ENCODE measurements at places on chromosomes 5 and 9.

DNA sequence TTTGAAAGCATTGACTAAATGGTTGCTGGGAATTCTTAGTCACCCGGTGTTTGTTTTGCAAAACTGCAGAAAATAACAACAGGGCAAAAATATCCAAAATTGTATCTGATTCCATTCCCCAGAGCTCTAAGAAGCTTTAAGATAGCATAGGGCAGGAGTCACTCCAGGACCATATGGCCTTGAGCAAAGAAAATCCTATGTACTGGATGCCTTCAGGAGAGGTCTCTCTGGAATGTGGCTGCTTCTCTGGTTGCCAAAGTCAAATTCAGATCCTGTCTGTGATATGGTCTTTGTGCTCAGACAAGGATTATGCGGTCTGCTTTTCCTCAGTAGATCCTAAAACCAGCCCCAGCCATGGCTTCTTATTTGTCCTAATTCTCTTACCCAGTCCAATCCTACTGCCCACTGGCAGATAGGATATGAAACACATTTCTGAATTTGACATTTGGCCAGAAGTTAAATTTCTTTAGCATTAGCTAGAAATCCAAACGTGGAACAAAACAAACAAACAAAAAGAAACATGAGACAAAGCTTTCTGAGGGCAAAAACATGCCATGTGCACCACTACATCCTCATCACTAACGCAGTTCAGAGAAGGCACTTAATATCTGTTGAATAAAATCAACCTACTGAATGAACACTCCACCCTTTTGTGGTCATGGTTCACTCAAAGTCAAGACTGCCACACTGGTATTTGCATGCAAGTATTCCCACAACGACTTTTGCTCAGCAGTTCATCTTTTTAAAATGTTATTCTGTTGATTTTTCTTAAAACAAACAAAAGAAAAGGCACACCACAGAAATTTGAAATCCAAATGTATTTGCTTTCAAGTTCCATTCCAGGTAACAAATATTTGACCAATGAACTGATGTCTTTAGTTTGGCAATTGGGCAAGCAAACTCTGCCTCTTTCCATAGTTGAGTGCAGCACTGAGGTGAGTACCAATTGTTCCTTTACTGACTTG, 165.7 kb downstream of the TRPM6 start:
- DNase-seq, result no peak

GRCh38 chr9:131840220-131840619, 100.3 kb upstream of the RAPGEF1 start:
- no peak for DNase-seq

- DNase-seq, result no peak
Observed at GRCh38 chr9:3775968-3776367, 250.2 kb upstream of the RFX3 start.

- DNase-seq, result no peak
Observed at GRCh38 chr9:131329241-131329641, 39.7 kb downstream of the PLPP7 start.

- no peak for DNase-seq
Observed at GRCh38 chr9:6551136-6551535, 94.4 kb downstream of the GLDC start.

- no peak for DNase-seq
Observed at GRCh38 chr9:31983895-31984294, 400.5 kb upstream of the ACO1 start.

GRCh38 chr5:154603953-154604679, 126.1 kb upstream of the HAND1 start:
- DNase-seq, result no peak

- DNase-seq, result no peak
Observed at GRCh38 chr5:125274938-125275724, 528.7 kb upstream of the ZNF608 start.

- DNase-seq, result no peak
Observed at GRCh38 chr5:7868427-7868772, 431 bp downstream of the FASTKD3 start.

DNA sequence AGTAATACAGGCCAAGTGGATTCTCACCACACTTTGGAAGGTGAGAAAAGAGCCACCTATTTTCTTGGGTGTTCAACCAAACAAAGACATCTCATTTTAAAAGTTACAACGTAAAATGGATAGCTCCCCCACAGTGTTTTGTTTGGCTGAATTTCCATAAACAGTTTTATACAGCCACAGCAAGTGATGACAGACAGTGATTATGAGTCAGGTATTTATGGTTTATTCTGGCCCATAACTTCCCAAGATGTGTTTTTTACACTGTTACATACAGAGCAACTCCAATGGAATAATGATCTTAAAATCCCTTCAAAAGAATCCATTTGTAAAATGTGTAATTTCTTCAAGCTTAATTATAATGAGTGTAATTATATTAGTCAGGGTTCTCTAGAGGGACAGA, 421.3 kb downstream of the TLE1 start:
- no peak for DNase-seq

- peak; percentile 60 for DNase-seq
Observed at GRCh38 chr5:149831492-149831891, 101.4 kb downstream of the PPARGC1B start.

DNA sequence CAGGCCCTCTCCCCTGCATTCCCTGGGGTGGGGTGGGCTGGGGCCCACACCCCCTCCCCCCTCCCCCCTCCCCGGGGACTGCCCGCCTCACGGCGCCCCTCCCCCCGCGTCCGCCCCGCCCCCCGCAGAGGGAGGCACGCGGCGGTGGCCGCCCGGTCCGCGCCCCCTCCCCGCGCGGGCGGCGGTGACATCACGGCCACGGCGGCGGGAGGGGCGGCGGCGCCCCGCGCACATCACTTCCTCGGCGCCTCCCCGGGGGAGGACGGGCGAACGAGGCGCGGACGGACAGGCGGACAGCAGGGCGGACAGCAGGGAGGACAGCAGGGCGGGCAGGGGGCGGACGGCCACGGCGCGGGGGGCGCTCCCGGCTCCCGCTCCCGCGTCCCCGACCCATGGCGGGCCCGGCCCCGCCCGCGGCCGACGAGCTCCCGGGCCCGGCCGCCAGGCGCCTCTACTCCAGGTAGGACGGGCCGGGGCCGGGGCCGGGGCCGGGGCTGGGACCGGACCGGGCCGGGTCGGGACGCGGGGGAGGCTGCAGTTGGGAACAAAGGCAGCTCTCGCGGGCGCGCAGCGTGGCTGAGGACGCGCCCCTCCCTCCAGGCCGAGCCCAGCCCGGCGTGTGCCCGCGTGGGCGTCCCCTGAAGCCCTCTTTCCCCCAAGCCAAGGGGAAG, at the start of gene GPSM1:
Gene GPSM1 (plus strand): TSS at position 236 of the 671 bp plus-strand sequence. CDS start 157 bp downstream, at position 393.
- peak; percentile 32 for DNase-seq

- DNase-seq, result no peak
Observed at GRCh38 chr5:111453295-111453694, 59.0 kb downstream of the STARD4 start.

DNA sequence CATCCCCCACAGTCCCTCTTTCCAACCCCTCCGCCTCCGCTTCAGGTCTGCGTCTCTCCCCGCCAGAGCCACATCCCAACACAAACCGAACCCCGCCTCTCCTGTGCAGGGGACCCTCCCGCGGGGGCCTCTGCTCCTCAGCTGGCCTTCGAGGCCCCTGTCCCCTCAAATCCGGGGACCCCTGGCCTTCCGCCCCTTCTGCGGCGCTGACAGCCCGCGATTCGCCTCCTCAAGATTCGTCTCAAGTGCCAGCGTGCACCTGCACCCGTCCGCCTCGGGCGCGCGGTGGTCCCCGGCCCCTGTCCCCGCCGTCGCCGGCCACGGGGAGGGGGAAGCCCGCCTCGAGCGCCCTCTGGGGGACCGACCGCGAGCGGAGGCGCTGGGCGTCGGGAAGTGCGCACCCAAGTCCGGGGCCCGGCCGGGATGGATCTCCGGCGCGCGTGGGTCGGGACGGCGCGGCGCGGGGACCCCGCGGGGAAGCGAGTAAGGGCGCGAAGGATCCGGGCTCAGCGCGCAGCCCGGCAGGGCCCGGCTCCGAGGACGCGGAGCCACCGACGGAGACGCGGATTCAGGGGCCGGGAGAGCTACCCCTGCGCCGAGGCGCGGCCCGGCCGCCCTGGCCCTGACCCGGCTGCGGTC, 623 bp downstream of the FLT4 start:
- DNase-seq, result no peak

DNA sequence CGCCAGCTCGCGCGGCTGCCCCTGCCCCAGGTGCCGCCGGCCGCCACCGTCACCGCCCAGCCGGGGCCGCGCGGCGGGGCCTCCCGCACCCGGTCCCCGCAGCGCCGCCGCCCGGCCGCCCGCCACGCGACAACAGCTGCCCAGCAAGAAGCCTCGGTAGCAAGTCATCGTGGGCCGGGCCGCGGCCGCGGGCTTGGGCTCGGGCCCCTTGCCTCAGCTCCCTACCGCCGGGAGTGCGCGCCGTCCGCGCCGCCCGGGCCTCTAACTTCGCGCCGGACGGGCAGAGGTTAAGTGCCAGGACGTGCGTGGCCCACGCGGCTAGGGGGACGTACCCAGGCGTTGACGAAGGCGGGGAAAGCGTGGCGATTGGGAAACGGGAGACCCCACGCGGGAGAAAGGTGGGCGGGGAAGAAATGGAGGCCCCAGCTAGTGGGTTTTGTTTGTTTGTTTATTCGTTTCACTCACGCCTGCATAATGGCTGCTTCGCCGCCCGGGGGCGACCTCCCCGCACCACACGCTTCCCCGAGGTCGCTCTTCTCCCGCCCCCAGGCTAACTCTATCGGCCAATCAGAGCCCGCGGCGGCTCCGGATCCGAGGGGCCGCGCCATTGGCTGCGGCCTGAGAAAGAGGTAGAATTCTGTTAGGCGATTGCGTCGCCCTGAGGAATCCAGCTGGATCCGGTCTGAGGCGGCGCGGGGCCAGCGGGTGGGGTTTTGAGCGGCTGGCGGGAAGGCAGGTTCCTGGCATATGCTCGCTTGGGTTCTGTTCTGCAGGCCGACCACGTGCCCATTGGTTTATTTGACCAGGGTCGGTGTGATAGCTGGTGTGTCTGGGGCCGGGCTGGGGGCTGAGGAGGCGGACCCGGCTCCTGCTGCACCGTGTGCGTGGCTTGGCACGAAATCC, at the start of gene NADK2:
Gene NADK2 (minus strand): TSS at position 295 of the 903 bp plus-strand sequence. CDS start 127 bp downstream, at position 168.
- DNase-seq, result peak; percentile 95

DNA sequence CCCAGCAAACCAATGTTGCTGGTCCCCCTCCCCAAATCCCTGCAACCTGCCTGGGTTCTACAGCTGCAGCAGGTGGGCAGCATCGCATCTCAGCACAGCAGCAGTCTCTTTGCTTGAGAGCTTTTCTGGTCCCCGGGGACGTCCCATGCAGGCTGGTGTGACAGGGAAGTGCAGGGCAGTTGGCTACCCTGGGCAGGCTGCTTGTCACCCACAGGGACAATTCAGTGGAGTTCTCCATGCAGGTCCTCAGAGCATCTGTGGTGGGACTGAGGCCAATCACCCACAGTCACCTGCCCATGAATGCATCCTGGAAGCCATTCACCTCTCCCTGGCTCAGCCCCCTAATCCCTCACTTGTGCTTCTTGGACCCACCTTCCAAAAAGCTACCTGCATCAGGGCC, 43.9 kb upstream of the SEMA4D start:
- no peak for DNase-seq

- no peak for DNase-seq
Observed at GRCh38 chr5:178740181-178740557, 9.7 kb upstream of the ZNF354A start.

DNA sequence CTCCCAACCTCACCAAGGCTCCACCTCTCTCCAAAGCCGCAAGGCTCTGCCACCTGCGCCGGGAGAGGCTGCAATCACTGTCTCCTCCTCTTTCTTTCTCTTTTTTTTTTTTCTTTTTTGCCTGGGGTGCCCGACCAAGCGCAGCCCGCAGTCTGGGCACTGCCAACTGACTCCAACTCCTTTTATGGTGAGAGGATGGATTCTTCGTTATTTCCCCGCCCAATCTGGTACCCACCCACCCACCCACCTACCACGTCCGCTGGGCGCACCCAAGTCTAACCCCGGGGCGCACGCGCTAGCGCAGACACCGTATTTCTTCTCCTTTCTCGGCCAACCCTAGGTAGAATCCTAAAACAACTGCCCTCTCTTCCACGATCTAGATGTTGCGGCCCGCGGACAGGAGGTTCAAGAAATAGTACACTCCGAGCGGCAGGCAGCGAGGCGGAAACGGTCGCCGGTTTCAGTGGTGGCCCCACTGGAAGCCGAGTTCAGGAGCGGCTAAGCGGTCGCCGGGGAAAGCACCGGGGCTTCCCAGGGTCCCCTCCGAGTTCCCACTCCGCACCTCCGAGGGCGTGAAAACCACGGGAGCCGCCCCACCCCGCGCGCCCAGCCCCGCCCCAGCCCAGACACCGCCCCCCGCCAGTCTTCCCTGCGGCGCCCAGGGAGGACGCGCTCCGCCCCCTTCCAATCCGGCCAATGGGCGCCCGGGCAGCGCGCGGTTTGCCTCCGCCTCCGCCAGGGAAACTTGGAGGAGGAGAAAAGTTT, 385 bp upstream of the PTGER4 start:
- peak; percentile 96 for DNase-seq

DNA sequence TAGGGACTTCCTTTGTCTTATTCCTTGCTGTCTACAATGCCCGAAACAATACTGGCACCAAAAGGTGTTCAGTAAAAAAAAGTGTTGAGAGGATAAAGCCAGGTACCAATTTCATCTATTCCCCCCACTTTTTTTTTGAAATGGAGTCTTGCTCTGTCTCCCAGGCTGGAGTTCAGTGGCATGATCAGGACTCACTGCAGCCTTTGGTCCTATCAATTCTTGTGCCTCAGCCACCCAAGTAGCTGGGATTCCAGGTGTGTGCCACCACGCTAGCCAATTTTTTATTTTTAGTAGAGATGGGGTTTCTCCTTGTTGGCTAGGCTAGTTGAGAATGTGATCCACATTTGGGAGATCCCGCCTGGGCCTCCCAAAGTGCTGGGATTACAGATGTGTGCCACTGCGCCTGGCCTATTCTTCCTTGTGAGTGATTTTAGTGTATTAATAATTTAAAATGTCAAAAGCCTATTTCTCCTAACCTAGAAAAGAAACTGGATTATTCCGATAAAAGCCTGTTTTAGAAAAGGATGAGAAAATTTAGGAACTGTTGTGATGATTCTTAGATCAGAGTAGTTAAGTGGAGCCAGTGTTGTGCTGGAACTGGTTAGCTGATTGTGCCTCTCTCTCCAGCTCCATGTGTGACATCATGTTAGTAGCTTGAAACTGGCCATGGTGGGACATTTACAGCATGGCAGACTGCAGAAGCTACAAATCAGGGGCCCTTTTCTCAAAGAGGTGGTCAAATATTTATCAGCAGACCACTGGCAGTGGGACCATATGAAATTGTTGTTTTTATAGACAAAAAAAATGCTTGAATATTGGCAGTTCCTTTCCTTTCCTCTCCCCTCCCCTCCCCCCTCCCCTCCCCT, 14.3 kb downstream of the CDC42SE2 start:
- DNase-seq, result no peak

DNA sequence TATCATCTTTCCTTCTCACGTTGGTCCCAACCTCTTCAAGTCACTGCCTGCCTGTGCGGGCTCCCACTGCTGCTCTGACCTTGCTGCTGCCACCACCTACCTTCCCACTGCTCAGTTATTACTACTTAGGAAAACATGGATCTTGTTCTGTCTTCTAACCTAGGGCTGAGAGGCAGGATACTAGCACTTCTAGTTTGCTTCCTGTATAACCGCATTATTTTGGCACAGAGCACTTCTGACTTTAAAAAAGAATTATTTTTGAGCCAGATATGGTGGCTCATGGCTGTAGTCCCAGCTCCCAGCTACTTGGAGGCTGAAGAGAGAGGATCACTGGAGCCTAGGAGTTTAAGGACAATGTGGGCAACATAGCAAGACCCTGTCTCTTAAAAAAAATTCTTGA, 135.4 kb upstream of the GNA14 start:
- no peak for DNase-seq

All from inflammatory macrophage treated with lipopolysaccharide for 1 hour (primary cell).